ENCODE measurements at places on chromosomes 7 and 10.
A peak's percentile ranks its signal among the peaks of the same experiment; 100 is the strongest.

DNA sequence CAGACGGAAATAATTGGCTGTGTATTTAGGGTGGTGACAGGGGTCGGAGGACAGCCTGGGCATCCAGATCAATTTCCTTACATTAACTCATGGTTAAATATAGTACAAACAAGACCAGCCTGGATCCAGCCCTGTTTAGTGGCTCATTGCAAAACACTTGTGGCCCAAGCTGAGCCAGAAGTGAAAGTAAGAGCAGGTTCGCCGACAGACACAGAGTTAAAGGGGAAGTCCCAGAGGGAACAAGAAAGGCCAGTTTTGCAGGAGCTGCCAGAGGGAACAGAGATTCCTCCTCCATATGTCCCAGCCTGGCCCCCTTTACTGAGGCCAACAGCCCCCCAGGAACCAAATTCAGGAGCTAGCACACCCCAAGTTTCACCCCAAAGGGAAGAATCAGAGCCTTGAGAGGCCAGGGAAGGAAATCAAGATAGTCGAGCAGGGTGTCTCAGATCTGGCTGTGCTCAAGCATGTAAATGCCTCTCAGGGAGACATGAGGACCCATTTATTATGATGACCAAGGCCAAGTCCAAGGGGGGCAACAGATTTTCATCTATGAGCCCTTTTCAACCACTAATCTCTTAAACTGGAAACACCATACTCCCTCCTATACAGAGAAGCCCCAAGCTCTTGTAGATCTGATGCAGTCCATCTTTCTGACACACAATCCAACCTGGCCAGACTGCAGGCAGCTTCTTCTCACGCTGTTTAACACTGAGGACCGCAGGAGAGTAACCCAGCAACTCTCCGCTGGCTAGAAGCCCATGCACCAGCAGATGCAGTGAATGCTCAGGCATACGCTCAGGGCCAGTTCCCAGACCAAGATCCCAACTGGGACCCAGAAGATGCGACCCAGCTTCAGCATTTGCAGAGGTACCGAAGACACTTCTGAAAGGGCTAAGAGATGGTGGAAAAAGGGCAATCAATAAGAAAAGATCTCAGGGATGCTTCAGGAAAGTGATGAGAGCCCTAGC lies 15.9 kb upstream of the ADCK2 start:
- DNase-seq, result peak; percentile 71

DNA sequence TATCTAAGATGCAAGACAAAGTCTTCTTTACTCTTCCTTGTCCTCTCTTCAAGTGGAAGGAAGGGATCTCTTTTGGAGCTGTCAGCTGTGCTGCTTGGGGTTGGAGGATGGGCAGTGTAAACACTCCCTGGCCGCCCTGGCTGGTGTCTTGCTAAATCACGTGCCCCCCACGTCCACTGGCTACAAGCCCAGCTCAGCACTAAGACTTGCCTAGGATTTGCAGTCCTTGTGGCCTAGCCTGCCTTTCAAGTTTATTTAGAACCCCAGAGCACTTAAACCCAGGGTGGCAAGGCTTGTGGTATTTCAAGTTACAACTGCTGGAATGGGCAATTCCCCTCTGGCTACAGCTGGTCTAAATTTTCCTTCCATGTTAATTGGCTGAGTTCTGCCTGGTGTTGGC lies 272.4 kb upstream of the MYO3A start:
- no peak for DNase-seq

- DNase-seq, result no peak
Observed at GRCh38 chr10:26408858-26409494, 29.2 kb upstream of the APBB1IP start.

DNA sequence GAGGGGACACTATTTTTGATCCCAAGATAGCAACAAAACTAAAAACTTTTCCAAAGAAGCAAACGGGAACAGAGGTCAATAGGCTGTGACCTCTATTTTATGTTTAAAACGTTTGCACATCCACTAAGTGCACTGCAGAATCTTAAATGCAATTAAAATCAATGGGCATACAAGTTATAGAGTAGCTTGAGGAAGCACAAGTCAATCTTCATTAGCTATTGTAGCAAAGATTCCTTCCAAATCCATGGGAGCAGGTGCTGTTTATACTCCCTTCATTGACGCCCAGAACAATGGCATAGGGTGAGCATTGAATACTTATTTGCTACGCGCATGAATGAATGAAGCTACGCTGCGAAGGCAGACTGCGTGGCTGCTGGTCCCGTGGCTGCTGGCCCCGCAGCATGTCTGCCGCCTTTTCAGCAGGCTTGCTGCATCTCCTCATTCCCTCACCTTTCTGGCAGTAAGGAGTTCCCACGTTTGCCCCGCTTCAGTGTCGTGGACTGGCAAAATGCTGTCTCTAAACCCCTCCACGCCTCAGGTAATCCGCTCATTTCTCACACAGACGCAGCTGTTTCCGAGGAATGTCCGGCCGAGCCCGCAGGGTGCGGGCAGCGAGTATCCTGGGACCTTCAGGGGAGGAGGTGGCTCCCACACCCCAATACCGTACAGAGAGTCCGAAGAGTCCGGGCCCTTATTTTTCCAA lies 754 bp upstream of the PHYHIPL start:
- DNase-seq, result peak; percentile 14

DNA sequence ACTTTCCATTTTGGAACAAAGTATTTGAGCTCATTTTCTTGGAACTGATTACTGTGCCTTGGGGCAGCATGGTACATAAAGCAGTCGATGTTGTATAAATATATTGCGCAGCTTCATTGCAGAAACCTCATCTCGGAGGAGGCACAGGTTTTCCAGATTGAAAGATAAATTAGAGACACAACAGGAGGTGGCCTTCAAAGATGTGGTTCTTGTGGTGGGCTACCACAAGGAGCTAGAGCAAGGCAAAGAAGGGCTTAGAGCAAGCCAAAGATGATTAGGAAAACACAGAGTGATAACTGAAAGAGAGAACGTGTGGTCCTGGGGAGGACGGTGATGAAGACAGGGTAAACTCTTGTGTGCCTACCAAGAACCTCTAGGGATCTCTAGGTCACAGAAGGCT lies 169.1 kb upstream of the TNS3 start:
- no peak for DNase-seq

GRCh38 chr7:152176797-152177196 lies 151.3 kb downstream of the GALNT11 start:
- DNase-seq, result no peak

DNA sequence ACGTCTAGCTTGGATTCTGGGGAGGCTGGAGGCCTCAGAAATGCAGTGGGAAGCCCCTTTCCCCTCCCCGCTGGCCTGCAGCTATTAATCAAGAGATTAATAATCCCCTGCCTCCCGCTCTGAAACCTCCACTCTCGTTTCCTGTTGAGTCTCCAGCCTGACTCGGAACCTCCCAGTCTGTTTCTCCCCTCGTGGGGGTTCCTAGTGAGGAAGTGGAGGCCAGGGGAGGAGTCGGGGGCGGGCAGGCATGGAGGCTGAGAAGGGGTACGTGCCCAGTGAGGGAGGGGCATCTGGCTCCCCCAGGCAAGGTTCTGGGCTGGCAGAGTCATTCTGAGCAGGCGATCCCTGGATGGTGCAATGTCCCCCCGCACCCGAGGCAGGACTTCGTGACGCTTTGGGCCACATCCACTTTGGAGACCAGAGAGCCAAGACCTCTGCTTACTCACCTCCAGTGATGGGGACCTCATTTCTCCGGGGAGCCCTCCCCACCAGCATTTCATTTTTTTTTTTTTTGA lies 73.6 kb downstream of the COL26A1 start:
- DNase-seq, result no peak

All from kidney tubule cell (primary cell).